ENCODE measurements at places on chromosomes 5 and 9. TPM values are rescaled to one million over a fixed set of nuclear protein-coding genes. Genes with fewer than 3 reads are reported as not detected.

Gene NPDC1
- 181 TPM for total RNA-seq

Gene MYMK
- total RNA-seq = not detected

Gene HEMGN
- not detected for total RNA-seq

Gene PCDHGB1
- total RNA-seq = 0.62 TPM
